Naive thymus-derived CD8-positive, alpha-beta T cell (primary cell): ENCODE measurements at places on chromosomes 16 and 17. TPM values are rescaled to one million over a fixed set of nuclear protein-coding genes. Genes with fewer than 3 reads are reported as not detected.

The SOX9 gene
- total RNA-seq: not detected

The SMIM5 gene
- total RNA-seq: 1.3 TPM

The SYNGR3 gene
- 0.60 TPM for total RNA-seq

The CCL1 gene
- total RNA-seq: not detected

The LRRC46 gene
- total RNA-seq: 0.29 TPM

The C16orf54 gene
- 110 TPM for total RNA-seq

The GDPD1 gene
- 8.0 TPM for total RNA-seq

The TBX6 gene
- total RNA-seq: 2.4 TPM

The CCT6B gene
- total RNA-seq: 3.9 TPM

The LYRM1 gene
- total RNA-seq: 23.7 TPM

The IRF8 gene
- 17.8 TPM for total RNA-seq

The DNAAF8 gene
- 0.30 TPM for total RNA-seq

The ITGAL gene
- total RNA-seq: 339 TPM

The OR4D1 gene
- total RNA-seq: 2.6 TPM

The MMP28 gene
- total RNA-seq: 15.2 TPM

The OTOP3 gene
- not detected for total RNA-seq

The CDH3 gene
- total RNA-seq: 0.29 TPM

The GNGT2 gene
- total RNA-seq: 7.0 TPM

The CCDC78 gene
- total RNA-seq: 12.0 TPM

The SLC16A5 gene
- total RNA-seq: 14.2 TPM

The SOCS1 gene
- 16.5 TPM for total RNA-seq

The CFAP119 gene
- total RNA-seq: 2.0 TPM

The AANAT gene
- not detected for total RNA-seq

The PTRH2 gene
- total RNA-seq: 17.3 TPM

The PDILT gene
- total RNA-seq: not detected
